ENCODE measurements at places on chromosomes 1 and 21.

- DNase-seq = no peak
Observed at GRCh38 chr1:67559222-67559700, 125.7 kb upstream of the GADD45A start.

DNA sequence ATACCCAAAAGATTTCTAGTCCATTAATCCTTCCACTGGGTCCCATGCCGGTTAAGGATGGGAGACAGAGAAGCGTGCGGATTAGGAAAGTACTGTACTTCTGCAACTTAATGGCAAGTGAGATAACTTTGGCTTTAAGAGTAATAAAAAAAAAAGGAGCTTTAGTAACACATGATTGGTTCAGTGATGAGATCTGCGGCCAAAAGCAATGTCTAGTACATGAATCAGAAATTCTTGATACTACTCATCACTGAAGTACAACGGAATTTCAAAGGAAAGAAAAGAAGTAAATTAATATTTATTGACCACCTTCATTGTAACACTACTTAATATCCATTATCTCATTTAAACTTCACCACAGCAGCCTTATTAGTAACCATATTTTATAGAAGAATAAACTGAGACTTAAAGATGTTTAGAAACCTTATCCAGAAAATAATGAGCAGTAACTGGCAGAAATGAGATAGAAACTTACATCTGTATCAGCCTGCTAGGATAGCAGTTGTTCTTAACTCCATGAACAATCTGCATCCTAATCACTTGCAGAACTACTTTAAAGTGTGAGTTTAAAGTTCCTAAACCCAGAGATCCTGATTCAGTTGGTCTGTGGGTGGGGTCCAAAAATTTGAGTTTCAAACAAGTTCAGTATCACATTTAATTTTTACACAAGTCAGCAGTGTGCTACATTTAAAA is 14.1 kb upstream of the NUF2 start:
- DNase-seq = no peak

- no peak for DNase-seq
Observed at GRCh38 chr21:15209224-15209623, 144.4 kb upstream of the NRIP1 start.

DNA sequence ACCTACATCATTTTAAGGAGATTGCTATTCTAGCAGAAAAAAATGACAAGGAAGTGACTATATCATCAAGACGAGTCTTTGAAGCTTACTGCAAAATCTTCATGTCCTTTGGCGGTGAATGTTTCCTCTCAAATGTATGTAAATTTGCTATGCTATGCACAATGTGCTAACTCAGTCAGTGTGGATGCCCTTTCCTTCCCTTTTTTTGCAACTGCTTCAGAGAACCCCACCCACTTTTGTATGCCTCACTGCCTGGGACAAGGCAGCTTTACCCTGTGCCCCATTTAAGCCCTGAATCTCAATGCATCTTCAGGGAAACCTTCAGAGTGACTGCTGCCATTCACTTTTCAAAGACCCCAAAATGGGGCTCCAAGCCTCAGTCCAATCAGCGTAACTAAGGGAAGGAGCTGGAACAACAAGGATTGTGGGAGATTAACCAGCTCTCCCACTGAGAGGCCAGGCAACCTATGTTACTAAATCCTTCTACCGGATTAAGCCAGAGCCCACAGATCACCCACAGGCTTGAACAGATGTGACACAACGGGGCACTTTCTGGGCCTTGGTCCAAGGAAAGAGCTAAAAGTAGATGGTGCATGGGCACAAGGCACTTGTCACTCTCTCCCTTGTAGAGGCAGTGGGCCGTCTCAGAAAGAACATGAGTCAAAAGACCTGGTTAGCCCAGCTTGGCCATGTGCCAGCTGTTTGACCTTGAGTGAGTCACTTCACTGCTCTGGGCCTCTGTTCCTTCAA is 154.4 kb downstream of the PLPP3 start:
- DNase-seq = no peak

- DNase-seq = no peak
Observed at GRCh38 chr1:162530307-162530987, 31.1 kb upstream of the UAP1 start.

DNA sequence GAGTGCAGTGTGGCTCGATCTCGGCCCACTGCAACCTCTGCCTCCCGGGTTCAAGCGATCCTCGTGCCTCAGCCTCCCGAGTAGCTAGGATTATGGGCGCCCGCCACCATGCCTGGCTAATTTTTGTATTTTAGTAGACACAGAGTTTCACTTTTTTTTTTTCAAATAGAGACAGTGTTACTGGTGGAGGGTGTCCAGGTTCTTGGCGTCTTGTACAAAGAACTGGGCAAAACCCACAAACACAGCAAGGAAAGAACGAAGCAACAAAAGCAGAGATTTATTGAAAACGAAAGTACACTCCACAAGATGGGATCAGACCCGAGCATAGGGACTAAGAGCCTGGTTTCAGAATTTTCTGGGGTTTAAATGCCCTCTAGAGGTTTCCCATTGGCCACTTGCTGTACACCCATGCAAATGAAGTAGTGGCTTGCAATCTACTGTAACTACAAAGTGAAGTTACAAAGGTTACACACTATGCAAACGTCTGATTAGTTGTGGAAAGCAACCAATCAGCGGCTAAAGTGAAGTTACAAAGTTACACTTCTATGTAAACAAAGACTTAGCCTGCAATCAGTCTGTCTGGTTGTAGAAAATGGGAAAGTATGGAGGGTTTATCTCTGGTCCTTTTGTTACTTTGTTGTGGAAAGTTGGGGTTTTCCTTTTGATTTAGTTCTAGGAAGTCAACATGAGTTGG is 199.1 kb downstream of the DYRK1A start:
- DNase-seq = no peak

DNA sequence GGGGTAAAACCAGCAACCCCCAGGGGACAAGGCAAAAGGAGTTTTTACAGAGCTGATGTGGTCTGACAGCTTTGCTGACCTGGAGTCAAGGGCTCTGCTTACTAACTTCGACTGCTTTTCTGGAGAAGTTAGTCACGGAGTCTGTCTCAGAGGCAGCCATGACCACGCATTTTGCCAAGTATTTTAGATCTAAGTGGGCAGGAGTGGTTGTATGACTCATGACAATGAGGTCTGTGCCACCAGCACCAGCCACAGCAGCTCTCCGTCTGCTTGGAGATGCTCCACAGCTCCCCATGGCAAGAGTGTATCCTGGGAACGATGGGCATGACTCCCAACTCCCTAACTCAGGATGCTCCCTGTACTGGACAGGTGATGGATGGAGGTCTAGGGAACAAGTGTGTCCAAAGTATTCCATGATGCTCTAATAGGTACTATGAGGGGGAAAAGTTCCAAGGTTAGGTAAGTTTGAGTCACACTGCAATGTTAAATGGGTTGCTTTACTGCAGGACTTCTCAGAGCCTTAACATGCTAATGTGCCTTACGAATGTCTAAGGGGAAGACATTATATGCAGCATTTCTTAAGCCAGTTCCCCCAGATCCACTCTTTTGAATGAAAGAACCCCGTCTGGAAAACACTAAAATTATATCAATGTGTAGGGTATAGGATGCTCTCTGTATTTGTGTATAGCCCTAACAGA is 359.0 kb downstream of the HHAT start:
- DNase-seq = no peak

DNA sequence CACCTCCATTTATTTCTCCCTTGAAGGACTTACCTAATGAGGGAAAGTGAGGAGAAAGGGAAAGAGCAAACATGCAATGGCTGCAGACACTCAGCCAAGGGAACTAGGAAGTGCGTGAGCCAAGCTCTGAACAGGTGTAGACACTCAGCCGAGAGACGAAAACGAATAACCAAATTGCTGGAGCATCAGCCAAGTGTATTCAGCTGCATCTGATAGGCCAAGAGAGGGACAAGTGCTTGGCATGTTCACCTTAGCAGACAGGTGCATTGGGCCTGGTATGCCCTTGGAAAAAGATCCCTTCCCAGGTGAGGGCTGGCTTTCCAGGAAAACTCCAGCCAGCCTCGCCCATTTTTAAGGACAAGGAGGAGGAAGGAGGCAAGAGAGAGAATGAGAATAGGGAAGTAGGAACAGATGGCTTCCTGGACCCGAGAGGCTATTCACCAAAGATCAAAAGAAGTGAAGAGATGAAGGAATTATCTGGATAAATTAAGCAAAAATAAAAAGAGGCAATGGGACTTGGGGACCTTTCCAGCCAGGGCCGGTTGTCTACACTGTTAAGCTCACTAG is 184.7 kb downstream of the TOMM20 start:
- DNase-seq = no peak

- DNase-seq = no peak
Observed at GRCh38 chr1:52424813-52425212, 20.4 kb downstream of the PRPF38A start.

- DNase-seq = no peak
Observed at GRCh38 chr1:63966016-63966415, 192.2 kb downstream of the ROR1 start.

DNA sequence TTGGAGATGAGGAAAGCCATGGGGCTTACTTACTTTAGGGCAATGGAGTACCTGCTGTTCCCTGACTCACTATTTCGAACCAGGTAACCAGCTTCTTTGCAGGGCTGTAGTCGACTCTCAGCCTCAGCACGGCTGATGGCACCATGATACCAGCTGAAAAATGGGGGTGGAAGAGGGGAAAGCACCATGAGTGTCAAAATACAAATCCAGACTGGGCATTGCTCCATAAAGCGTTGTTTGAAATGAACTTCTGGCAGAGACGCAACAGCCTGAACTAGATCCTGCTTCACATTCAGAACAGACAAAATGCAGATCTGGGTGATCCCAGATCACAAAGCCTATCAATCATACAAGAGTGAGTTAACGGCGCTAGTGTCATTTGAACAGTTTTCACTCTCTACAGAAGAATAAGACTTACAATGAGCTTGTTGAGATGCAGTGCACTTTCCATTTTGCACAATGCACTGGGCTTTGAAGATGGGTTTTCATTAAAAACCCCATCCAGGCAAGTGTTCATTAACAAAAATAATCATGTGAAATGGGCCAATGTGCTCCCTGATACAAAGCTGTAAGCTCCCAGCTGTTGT is 16.0 kb upstream of the TDRD10 start:
- DNase-seq = no peak

GRCh38 chr1:79777481-79778219 is 771.1 kb upstream of the ADGRL4 start:
- DNase-seq = no peak

DNA sequence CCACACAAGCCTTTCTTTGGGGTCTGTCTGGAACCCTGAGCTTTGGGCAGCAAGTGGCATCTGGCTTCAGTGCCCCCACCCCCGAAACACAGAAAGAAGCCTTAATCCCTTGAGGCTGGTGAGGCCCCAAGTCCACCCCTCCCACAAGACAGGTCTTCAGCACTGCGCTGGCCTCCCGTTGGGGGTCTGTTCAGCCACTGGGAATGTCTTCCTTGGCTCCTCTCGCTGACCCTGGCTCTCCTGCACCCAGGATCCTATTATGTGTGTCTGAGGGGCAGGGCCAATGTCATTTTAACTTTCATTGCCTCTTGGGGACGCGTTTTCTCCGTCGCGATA is 26.9 kb downstream of the ATP8B2 start:
- no peak for DNase-seq

GRCh38 chr1:159914252-159915018 is 10.9 kb downstream of the TAGLN2 start:
- DNase-seq = no peak

GRCh38 chr21:41950941-41951351 is 2.9 kb downstream of the C2CD2 start:
- no peak for DNase-seq

- no peak for DNase-seq
Observed at GRCh38 chr1:224193319-224193966, 10.4 kb downstream of the DEGS1 start.

DNA sequence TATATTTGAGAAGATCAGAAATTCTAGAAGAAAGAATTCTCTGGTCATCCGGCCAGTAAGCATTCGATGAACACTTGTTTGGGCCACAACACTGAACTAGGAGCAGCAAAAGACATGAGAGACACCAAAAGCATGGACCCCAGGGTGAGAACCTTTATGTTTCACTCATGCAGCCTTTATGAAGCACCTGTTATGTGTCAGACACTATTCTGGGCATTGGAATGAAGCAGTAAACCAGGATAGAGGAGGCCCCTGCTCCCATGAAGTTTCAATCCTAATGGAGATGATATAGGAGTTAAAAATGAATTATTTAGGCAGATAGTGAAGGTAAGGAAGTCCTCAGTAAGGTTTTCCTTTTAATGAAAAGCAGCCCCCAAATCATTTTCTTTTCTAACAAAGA is 43.6 kb downstream of the OLFML3 start:
- DNase-seq = no peak

- DNase-seq = no peak
Observed at GRCh38 chr1:238652346-238652968, 733.9 kb upstream of the CHRM3 start.

GRCh38 chr1:165162671-165163241 is 193.8 kb downstream of the LMX1A start:
- DNase-seq = no peak

GRCh38 chr21:14614287-14614686 is 68.2 kb upstream of the SAMSN1 start:
- DNase-seq = no peak

GRCh38 chr1:202162418-202163280 is 2.2 kb upstream of the PTPN7 start:
- no peak for DNase-seq

- DNase-seq = no peak
Observed at GRCh38 chr1:208421486-208421885, 177.3 kb upstream of the PLXNA2 start.

GRCh38 chr1:245938046-245938435 is 569.0 kb downstream of the SMYD3 start:
- DNase-seq = no peak

GRCh38 chr1:119048624-119049404 is 60.7 kb upstream of the TBX15 start:
- no peak for DNase-seq

DNA sequence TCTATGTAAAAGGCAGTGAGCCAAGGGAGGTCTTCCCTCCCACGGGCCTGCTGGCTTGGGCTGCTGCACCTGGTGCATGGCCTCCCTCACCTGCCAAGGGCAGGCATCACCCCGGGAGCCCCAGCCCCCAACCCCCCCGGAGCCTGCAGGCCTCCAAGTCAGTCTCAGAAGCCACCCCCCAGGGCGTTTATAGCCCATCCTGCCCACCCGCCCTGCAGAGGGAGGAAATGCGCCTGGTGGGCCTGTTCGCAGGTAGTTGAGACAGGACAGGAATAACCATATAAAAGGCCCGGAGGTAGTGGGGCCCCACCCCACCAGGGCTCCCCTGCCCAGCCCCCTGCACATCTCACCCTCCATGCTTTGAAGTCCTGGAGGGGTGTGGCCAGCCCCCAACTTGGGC is 18.2 kb upstream of the ARF1 start:
- no peak for DNase-seq

DNA sequence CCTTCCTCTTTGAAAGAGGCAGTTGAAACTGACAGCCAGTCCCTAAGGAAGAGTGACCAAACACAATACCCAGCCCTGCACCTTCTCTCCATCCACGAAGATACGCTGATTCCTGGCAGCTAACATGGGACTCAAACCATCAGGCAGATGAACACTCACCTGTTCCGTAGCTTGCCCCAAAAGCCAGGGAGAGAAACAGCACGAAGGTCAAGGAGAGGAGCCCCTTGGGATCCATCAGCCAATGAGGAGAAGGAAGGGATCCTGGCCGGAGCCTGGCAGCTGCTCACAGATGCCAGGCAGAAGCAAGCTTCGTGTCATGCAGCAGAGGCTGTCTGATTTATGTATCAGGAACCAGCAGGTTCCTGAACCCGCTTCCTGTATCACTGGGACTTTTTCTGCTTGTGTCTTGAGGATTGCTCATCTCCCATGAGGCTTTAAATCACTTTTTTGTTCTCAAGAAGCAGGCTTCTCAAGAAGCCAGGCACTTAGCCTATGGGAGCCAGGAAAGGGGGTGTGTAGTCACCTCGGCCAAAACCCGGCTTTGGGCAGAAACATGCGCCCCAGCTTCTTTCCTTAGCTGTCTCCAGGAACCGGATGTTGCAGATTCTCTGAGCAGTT is at the start of gene SLAMF1:
Gene SLAMF1 (minus strand): TSS at position 334 of the 618 bp plus-strand sequence. CDS start 99 bp downstream, at position 235.
- no peak for DNase-seq
